GM23338 (cell line): ENCODE measurements at places on chromosomes 6 and 20.

DNA sequence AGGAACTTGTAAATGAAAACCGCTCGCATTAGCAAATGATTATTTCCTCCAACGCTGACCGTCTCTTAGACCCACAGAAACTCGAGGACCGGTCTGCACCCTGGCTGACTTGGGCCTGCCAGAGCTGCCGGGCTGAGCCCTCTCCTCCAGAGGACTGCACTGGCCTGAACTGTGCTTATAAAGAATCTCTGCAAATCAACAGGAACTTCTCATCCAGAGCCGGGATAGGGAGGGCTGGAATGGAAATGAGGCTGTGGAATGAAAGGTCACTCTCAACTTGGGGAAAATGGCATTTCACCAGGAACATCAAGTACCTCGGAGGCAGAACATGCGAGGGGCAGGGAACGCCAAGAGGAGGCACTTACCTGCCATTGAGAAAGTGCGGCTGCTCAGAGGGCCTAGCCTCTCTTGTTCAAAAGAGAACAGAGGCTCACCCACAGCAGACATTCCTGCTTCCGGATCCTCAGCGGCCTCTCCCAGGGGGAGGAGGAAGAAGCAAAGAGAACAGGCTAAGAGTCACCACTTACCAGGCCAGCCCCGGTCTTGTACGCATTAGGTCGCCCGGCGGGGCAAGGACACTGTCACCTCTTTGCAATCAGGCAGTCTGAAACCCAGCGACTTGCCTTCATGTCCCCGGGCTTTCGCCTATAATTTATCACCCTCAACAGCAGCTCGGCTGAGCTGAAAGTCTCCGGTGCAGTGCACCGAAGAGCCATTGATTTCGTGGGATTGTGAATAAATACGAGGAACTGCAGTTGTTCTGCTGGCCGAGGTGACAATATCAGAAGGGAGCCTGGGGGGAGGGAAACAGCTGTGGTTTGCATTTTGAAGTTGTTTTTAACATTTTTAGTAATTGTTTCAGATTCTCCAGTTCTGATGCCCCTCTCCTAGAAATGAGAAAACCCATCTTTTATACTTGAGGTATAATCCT is 37.6 kb downstream of the ZMYND8 start:
- H3K27me3 ChIP-seq: no peaks in the 10 kb centered on the region
- peak overlapping the region; percentile 49 for H3K4me3 ChIP-seq
- H3K36me3 ChIP-seq: no peaks in the 10 kb centered on the region
- H3K4me1 ChIP-seq: peaks cover 77% of the 10 kb centered on the region

GRCh38 chr6:146364816-146365594 is 178.6 kb upstream of the RAB32 start:
- no peaks in the 10 kb centered on the region for H3K36me3 ChIP-seq
- no peaks in the 10 kb centered on the region for H3K4me1 ChIP-seq
- H3K27me3 ChIP-seq: no peaks in the 10 kb centered on the region
- no peak overlapping the region for H3K27ac ChIP-seq
- DNase-seq: no peak

GRCh38 chr6:169984181-169985120 is 233.0 kb downstream of the ERMARD start:
- H3K27me3 ChIP-seq: no peaks in the 10 kb centered on the region
- H3K4me1 ChIP-seq: no peaks in the 10 kb centered on the region
- DNase-seq: no peak
- H3K27ac ChIP-seq: no peak overlapping the region
- no peak overlapping the region for H3K4me3 ChIP-seq

- peak; percentile 2 for DNase-seq
- H3K4me3 ChIP-seq: no peak overlapping the region
- no peak overlapping the region for H3K27ac ChIP-seq
- no peaks in the 10 kb centered on the region for H3K27me3 ChIP-seq
- no peaks in the 10 kb centered on the region for H3K4me1 ChIP-seq
- no peaks in the 10 kb centered on the region for H3K36me3 ChIP-seq
Measured at GRCh38 chr6:134539865-134540323, 222.0 kb upstream of the SGK1 start.

DNA sequence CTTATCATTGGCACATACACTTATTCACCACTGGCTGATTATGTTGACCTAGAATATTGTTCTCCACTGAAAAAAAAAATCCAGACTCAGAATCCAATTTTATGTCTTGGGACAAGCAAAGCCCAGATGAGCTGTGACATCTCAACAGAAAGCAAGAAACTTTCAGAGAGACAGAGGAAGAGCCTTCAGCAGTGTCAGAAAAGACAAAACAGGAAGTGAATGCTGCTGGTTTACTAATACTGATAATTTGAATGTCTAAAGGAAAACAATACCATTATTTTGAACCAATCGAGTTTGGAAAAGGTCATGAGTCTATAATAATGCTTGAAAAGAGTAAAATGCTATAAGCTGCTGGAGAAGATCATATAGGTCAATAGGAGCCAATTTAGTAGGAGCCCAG is 179.8 kb upstream of the RIMS1 start:
- H3K36me3 ChIP-seq: no peaks in the 10 kb centered on the region
- H3K27ac ChIP-seq: no peak overlapping the region
- H3K4me3 ChIP-seq: no peak overlapping the region
- H3K4me1 ChIP-seq: peaks cover 10% of the 10 kb centered on the region; the same call in 1 of the 2 replicates
- no peak for DNase-seq
- no peaks in the 10 kb centered on the region for H3K27me3 ChIP-seq

GRCh38 chr6:155341130-155341828 is 27.0 kb upstream of the TFB1M start:
- H3K36me3 ChIP-seq: no peaks in the 10 kb centered on the region
- H3K4me3 ChIP-seq: no peak overlapping the region
- H3K27me3 ChIP-seq: no peaks in the 10 kb centered on the region
- H3K4me1 ChIP-seq: no peaks in the 10 kb centered on the region
- no peak for DNase-seq

- H3K4me1 ChIP-seq: no peaks in the 10 kb centered on the region
- no peaks in the 10 kb centered on the region for H3K27me3 ChIP-seq
- H3K4me3 ChIP-seq: no peak overlapping the region
- no peak for DNase-seq
Measured at GRCh38 chr6:25154034-25154596, 125.1 kb upstream of the CARMIL1 start.

DNA sequence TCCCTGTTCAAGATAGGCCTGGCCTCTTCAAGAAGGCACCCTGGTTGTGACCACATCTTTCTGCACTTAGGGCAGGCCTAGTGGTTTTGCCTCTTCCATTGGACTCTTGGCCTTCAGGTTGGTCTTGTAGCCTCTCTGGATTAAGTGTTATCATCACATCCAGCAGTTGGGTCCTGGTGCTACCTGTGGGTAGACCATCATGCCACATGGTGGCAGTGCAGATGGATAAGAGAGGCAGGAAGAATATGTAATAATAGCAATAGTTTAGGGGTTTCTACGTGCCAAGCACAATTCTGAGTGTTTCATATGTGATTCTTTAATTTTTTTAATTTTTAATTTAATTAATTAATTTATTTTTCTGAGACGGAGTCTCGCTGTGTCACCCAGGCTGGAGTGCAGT is 28.5 kb upstream of the SNRPB2 start:
- no peaks in the 10 kb centered on the region for H3K4me1 ChIP-seq
- H3K4me3 ChIP-seq: no peak overlapping the region
- no peak overlapping the region for H3K27ac ChIP-seq
- peak; percentile 51 for DNase-seq
- H3K27me3 ChIP-seq: no peaks in the 10 kb centered on the region

GRCh38 chr6:27472182-27472616 is 706 bp downstream of the ZNF184 start:
- peaks cover 27% of the 10 kb centered on the region for H3K4me1 ChIP-seq
- no peaks in the 10 kb centered on the region for H3K36me3 ChIP-seq
- H3K27me3 ChIP-seq: peaks cover 12% of the 10 kb centered on the region
- DNase-seq: peak; percentile 70
- H3K27ac ChIP-seq: peak overlapping the region; percentile 95

GRCh38 chr20:50296450-50297375 is 106.1 kb downstream of the CEBPB start:
- no peak for DNase-seq
- H3K4me3 ChIP-seq: no peak overlapping the region
- H3K27me3 ChIP-seq: no peaks in the 10 kb centered on the region
- H3K27ac ChIP-seq: no peak overlapping the region

GRCh38 chr6:163226836-163227485 is 187.6 kb upstream of the QKI start:
- H3K36me3 ChIP-seq: no peaks in the 10 kb centered on the region
- H3K27me3 ChIP-seq: no peaks in the 10 kb centered on the region
- no peak for DNase-seq
- no peak overlapping the region for H3K27ac ChIP-seq
- H3K4me1 ChIP-seq: no peaks in the 10 kb centered on the region

DNA sequence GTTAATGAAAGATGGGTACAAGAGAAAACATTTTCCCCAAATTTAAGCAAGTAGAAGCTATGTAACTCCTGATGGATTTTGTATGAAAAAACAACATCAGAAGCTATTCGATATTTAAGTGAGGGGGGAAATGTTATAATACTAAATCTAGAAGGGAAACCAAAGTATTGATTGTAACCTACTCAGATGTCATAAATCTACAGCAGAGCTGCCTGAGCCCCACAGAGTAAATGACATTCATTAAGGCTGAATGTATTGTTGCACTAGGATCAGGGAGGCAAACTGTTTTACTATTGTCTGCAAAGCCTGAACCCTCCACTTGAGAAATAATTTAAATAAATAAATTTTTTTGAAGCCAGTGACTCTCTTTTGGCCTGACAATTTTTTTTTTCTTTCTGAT is 19.3 kb downstream of the ANKRD6 start:
- H3K27ac ChIP-seq: no peak overlapping the region
- H3K4me3 ChIP-seq: no peak overlapping the region
- H3K27me3 ChIP-seq: no peaks in the 10 kb centered on the region
- DNase-seq: no peak
- H3K4me1 ChIP-seq: no peaks in the 10 kb centered on the region
- H3K36me3 ChIP-seq: no peaks in the 10 kb centered on the region

DNA sequence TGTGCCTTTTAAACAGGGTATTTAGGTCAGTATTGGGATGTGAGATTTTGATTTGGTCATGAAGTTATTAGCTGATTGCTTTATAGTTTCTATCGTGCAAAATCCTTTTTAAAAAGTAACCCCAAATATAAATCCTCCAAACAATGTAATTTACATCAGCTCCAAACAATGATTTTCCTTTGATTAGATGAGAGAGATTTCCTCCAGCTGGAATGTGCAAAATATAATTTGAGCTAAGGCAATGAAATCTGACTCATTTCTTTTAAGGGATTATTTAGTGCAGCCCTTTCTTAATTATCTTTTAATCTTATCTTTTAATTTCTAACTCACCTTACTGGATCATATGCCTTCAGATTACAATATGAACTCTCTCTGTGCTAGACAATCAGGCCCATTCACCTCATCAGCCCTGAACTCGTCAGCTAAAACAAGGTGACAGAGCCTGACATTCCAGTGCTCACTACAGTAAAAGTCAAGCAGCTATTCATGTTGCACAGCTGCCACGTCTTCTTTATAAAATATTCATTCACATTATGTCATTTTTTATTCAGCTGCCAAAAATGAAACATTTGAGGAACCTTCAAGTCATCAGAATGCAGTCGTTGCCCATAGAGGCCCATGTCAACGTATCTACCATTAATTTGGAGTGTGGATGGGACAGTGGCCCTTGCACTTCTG is 440.1 kb downstream of the CBLN4 start:
- H3K36me3 ChIP-seq: peaks cover 7% of the 10 kb centered on the region
- H3K27me3 ChIP-seq: no peaks in the 10 kb centered on the region
- H3K4me3 ChIP-seq: no peak overlapping the region

- peaks cover 9% of the 10 kb centered on the region for H3K4me1 ChIP-seq
- no peak overlapping the region for H3K4me3 ChIP-seq
- H3K36me3 ChIP-seq: no peaks in the 10 kb centered on the region
- H3K27me3 ChIP-seq: no peaks in the 10 kb centered on the region
- H3K27ac ChIP-seq: no peak overlapping the region
Measured at GRCh38 chr20:17882065-17882833, 86.3 kb downstream of the SNX5 start.

DNA sequence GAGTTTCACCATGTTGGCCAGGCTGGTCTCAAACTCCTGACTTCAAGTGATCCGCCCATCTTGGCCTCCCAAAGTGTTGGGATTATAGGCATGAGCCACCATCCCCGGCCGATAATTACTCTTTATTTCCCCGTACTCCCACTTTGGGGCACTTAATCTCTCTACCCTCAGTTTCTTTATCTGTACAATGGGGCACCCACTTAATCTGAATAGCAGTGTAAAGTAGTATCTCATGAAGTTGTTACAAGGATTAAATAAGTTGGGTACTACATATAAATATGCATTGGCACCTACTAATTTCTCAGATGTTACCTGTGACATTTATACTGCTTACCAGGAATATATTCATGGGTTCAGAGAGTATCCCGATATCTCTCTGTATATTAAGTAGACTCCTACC is 15.2 kb downstream of the GINM1 start:
- H3K27ac ChIP-seq: no peak overlapping the region
- H3K27me3 ChIP-seq: no peaks in the 10 kb centered on the region
- H3K4me1 ChIP-seq: no peaks in the 10 kb centered on the region
- no peak for DNase-seq
- peaks cover 21% of the 10 kb centered on the region for H3K36me3 ChIP-seq

DNA sequence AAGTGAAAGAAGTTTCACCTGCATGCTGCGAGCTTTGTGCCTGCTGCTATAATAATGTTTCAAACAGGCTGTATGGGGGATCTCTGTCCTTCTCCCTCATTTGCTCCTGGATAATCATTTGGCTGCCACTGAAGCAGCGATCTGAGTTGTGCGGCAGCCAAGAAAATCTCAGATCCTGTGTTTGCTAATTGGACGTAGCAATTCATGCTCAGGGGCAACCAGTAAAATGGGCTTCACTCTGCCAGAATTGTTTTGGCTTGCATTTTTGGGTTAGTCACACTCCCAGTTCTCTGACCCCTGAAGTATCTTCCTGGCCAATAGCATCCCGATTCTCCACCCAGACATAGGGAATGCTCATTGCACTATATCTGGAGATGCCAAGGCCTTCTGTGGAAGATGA is 13.7 kb upstream of the STXBP5 start:
- peaks cover 3% of the 10 kb centered on the region; the same call in 1 of the 2 replicates for H3K4me1 ChIP-seq
- no peaks in the 10 kb centered on the region for H3K27me3 ChIP-seq
- no peak overlapping the region for H3K27ac ChIP-seq
- H3K36me3 ChIP-seq: no peaks in the 10 kb centered on the region
- no peak overlapping the region for H3K4me3 ChIP-seq

DNA sequence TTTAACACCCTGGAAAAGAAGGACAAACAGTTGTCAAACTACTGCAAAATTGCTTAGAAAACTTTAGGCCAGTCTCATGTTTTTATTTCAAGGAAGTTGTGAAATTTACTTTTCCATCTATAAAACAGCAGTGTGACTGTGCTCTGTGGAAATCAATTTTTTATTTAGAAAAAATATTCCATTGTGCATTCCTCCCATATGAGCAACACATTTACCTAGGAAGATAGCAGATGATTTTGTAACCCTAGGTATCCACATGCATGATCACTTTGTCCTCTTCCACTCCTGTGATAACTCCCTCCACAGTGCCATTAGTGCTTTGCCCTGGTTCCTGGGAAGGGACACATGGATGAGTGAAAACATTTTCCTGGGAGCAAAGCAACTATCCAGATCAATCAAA is 70.0 kb upstream of the SHLD1 start:
- DNase-seq: no peak
- no peaks in the 10 kb centered on the region for H3K36me3 ChIP-seq
- H3K27me3 ChIP-seq: no peaks in the 10 kb centered on the region
- no peak overlapping the region for H3K4me3 ChIP-seq
- no peaks in the 10 kb centered on the region for H3K4me1 ChIP-seq

GRCh38 chr20:20655883-20656282 is 56.6 kb downstream of the RALGAPA2 start:
- H3K36me3 ChIP-seq: no peaks in the 10 kb centered on the region
- no peak overlapping the region for H3K27ac ChIP-seq
- no peak overlapping the region for H3K4me3 ChIP-seq
- H3K27me3 ChIP-seq: no peaks in the 10 kb centered on the region
- DNase-seq: no peak
